CD4-positive, alpha-beta T cell treated with Interleukin-15 for 1 hour (primary cell): ENCODE measurements at places on chromosomes 12 and 14.

GRCh38 chr12:65532162-65532561 lies 253.7 kb downstream of the MSRB3 start:
- DNase-seq: no peak

GRCh38 chr14:70785556-70785955 lies 23.8 kb downstream of the MAP3K9 start:
- DNase-seq: no peak

DNA sequence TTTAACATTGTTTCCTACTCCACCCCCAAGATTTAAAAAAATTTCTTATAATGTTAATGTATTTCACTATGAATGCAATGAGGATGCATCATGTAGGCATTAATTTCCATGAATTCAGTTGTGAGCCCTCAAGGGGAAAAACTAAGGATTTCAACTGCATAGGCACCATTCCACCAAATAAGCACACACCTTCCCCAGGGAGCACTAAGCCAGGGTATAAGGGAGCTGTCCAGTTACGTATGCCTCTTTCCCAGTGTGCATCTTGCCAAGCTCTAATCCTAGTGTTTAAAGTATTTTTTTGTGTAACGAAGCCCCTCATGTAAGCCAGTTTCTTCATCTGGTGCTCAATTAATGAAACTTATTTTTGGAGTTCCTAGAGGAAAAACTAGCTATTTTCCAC lies 6.6 kb downstream of the FERMT2 start:
- DNase-seq: no peak

DNA sequence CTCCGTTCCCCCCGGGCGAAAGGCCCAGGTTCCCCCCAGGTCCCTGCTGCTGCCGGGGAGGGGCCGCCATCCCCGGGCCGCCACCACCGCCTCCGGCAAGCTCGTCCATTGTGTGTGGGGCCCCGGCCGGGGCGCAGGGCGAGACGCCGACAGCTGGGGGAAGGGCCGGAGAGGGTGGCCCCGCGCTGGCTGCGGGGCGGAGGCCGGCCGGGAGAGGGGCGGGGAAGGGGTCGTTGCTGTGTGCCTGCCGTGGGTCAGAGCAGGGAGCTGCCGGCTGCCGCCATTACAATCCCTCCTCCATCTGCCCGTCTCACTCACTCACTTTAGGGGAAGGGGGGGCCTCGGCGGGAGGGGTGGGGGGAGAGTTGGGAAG lies at the start of gene STRN3:
TSS of gene STRN3 (minus strand) at position 303 of the 373 bp plus-strand sequence. CDS start at position 109, 194 bp downstream.
- no peak for DNase-seq

DNA sequence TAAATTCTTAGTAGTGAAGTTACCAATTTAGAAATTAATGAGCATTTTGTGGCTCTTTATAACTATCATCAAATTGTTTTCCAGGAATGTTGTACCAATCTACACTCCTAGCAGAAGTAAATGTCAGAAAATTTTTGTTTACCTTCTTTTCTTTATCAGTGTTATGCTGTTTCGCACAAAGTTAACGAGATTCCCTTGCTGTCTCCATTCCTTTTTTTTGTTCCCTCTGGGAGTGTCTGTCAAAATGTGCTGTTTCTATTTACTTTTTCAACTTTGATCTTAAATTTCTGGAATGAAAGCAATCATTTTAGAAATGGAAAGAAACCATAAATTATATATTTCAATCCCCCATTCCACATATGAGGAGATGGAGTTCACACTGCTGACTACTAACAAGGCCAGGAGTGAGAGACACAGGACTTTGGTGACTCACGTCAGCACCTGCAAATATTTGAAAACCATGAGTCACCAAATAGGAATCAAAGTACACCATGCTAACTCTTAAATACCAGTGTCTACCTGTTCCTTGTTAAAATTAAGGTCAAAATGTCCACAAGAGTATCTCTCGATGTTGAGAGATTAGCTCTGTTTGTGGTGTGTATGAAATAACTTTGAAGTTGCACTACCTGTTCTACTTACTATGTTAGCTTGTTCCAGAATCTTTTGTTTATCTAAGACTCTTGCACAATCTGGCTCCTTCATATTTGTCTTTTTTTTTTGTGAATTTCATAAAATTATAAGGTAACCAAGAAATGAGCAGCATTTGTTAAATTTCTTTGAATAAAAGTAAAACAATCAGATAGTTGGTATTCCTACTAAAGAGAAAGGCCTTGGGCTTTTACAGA lies 106.0 kb downstream of the RMST start:
- DNase-seq: no peak

- DNase-seq: no peak
These were observed 80.6 kb upstream of the TMEM233 start for GRCh38 chr12:119512772-119513497.

- no peak for DNase-seq
These were observed 240.3 kb downstream of the SLC15A4 start for GRCh38 chr12:128583453-128583852.

DNA sequence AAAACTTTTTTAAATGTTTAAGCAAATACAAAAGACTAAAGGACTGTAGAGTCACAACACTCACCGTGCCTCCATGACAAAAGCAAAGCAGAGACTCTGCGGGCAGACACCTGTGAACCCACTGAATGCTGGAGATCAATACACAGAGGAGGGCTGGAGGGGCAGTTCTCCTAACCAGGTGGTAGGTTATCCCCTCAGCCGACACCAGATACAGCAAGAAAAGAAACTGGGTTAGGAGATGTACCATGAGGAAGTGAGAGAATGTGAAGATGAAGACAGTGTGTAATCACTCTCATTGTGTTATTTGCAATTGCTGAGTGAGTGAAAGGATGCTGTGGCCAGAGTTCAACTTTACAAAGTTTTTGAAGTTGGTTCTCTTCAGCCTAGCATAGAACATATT lies 480.3 kb downstream of the BCL11B start:
- no peak for DNase-seq
